ENCODE measurements at places on chromosomes 7 and 10. TPM values are rescaled to one million over a fixed set of nuclear protein-coding genes. Genes with fewer than 3 reads are reported as not detected.

SFRP5 gene
- 1.6 TPM for total RNA-seq

MDFIC gene
- total RNA-seq = 20.9 TPM

HYAL4 gene
- under 0.01 TPM for total RNA-seq

CDK13 gene
- 81.9 TPM for total RNA-seq

PAPOLB gene
- under 0.01 TPM for total RNA-seq

SPDYE8 gene
- total RNA-seq = not detected

FAM25A gene
- total RNA-seq = not detected

ST8SIA6 gene
- total RNA-seq = 0.52 TPM

MBL2 gene
- not detected for total RNA-seq

BLNK gene
- total RNA-seq = 1.6 TPM

MYL10 gene
- 8.4 TPM for total RNA-seq

GIMAP2 gene
- total RNA-seq = 9.4 TPM

ELMO1 gene
- 52.7 TPM for total RNA-seq

Measured in skeletal muscle tissue (tissue), 5 donors.